ENCODE measurements at places on chromosomes 5 and 9.

- DNase-seq = no peak
Observed at GRCh38 chr5:921456-922435, 29.1 kb downstream of the TRIP13 start.

DNA sequence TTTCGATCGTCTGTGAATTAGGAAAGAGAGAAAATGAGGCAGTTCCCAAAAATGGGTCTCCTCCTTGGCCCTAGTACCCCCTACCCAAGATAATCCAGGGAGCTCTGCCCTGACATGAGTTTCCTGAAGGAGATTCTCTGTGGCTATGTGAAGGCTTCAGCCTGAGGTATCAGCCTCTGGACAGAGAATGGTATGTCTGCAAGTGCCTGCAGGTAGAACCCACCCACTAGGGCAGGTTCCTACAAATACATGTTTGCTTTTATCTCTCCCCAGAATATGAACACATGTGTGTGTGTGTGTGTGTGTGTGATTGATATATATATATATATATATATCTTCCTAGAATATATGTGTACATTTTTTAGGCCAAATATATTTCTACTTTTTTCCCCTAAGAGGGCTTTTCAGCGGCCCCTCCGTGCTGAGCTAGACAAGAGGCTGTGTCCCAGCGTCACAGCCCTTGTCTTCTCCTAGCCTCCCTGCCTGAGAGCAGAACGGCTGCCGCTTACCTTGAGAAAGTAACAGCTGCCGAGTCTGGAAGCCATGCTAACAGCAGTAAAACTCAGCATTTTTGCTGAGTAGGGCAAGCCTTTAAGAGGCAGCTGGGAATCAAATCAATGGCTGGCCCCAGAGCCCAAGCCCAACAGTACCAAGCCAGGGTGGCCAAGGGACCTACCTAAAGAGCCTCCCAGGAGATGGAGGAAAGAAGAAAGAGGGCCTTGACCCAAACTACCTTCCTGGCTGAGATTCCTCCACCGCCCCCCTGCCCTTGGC is 2.1 kb downstream of the BRINP1 start:
- no peak for DNase-seq

GRCh38 chr5:96333391-96333790 is 99.7 kb downstream of the PCSK1 start:
- DNase-seq = no peak

DNA sequence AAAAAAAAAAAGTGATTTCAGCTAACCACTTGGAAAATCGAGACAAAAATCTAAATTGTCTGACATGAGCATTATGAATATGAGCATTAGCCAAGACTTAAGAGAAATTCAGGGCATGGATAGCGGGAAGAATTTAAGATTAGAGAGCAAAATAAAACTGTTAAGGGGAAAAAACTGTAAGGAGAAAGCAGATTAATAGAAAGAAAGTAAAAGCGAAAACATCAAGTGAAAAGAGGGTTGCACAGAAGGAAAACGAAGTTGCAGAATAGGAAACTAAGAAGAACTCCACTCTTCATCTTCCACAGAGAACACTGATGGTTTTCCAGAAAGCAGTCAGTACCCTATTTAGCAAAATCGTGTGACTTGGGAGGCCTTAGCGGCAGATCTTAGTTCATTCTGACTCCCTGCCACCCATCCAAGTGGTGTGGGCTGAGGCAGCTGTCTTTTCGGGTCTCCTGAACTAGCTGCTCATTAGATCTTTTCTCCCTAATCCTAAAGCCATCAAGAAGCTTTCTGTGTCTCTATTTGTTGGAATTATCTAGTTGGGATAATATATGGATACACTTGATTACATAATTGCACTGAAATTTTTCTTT is 3.7 kb downstream of the NIM1K start:
- DNase-seq = no peak

DNA sequence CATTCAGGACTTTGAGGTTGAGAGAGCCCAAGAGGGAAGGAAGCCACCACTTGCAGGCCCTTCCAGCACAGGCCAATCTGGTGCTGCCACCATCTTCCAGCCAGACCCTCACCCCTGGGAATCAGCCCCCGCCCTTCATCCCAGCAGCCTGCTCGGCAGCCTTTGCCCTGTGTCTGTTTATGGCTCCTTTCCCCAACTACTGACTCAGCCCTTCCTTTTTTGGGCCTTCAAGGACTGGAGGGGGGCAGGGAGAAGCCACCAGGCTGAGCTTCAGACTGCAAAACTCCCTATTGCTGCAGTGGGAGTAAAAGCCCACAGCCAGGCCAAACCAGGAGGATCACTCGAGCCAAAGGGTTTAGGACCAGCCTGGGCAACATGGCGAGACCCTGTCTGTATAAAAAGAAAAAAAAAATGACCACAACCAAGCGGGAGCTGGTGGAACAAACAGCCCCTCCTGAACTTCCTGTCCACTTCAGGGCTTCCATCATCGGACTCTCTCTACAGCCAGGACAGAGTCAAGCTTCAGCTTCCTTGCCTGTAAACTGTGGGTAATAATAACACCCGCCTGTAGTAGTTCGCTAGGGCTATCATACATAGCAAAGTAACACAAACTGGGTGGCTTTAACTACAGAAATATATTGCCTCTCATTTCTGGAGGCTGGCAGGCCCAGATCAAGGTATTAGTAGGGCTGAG is 85.9 kb upstream of the IL17B start:
- no peak for DNase-seq

DNA sequence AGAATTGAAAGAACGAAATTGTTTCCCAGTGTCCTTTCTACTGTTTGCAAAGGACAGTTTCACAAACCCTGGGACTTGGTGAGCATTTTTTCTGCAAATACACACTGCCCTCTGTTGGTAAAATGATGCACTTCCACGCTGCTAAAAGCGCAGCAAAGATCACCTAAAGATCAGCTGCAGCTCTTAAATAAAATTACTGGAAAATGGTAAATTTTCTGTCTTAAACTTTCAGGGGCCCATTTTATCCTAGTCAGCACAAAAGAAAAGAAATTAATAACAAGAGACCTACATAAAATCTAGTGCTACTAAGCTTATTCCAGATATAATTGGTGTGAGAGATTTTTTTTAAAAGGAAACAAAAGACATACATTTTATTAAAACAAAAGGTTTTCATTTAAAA is 566.0 kb downstream of the CAAP1 start:
- no peak for DNase-seq

DNA sequence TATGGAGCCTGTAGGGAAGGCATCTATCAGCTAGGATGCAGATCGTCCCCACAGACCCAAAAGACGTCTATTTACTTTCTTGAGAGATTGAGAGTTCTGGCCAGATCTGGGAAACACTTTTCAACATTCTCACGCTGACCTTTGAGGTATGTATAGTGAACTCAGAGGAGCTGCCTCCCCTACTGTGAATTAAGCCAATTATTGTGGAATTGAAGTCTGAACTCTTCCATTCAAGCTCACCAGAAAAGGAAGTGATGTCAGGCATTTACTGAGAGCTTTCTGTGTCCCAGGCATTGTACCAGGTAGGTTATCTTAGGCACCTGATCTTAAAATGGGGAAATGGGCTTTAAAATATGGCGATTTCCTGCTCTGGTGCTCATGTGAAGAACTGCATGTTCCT is 136.5 kb downstream of the SV2C start:
- no peak for DNase-seq

- no peak for DNase-seq
Observed at GRCh38 chr5:176577312-176578176, 28.4 kb downstream of the CDHR2 start.

DNA sequence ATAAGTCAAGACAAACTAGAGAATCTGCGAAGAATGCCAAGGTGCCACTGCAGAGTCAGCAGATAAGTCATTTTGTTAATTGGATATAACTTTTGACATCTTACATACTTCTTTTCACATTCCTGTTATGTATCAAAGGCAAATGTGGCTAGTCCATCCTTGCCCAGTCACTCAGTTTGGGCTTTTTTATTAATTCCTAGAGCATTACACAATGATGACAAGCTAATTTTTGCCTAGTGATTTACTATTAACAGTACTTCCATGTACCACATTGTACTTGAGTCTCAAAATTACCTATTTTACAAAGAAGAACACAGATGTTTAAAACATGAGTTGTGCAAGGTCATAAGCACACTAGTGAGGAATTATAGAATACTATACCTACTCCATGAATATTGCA is 680.8 kb downstream of the DNAH5 start:
- DNase-seq = no peak

- DNase-seq = no peak
Observed at GRCh38 chr5:34436761-34437501, 219.2 kb upstream of the RAI14 start.

DNA sequence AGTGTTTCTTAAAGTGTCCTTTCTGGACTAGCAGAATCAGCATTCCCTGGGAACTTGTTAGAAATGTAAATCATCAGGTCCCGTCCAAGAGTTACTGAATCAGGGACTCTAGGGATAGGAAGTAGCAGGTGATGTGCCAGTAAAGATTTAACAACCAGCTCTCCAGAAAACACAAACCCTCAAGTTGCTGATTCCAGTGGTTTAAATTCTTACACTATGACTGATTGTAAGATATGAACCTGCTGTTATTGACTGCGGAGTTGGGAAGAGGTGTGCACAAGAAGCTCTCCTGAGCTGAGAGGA is 39.1 kb upstream of the BASP1 start:
- no peak for DNase-seq

DNA sequence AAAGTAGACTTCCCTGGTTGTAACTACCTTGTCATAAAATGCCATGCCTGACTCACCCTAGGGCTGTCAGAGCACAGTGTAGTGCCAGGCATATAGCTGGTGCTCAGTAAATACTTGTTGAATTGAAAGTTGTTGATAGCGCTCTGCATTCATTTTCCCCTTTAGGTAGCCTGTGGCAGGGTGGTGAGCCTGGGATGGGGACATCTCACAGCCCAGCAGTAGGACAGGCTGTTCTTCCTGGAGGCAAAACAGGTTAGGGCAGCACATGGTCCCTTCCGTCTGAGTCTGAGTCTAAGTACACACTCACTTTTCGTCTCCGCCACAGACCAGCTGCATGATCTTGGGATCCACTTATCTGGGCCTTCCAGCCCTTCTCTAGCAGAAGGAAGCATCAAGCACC is 401.9 kb downstream of the ZSWIM6 start:
- DNase-seq = no peak

DNA sequence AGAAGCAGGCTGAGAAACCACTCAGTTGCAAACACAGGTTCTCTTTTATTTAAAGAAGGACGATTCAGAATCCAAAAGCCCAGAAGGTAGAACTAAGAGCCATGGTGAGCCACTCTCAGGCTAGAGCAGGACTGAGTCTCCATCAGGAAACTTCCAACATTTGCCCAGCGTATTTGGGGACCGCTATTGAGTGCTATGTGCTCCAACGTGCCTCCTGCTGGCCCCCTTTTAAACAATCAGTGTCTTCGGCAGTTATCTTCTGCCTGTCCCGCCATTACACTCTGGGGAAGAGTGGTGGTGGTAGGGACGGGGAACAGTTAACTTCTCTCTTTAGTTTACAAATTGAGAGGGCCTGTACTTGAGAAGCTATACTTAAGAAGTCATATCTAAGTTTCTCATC is 78.1 kb downstream of the DENND1A start:
- DNase-seq = no peak

DNA sequence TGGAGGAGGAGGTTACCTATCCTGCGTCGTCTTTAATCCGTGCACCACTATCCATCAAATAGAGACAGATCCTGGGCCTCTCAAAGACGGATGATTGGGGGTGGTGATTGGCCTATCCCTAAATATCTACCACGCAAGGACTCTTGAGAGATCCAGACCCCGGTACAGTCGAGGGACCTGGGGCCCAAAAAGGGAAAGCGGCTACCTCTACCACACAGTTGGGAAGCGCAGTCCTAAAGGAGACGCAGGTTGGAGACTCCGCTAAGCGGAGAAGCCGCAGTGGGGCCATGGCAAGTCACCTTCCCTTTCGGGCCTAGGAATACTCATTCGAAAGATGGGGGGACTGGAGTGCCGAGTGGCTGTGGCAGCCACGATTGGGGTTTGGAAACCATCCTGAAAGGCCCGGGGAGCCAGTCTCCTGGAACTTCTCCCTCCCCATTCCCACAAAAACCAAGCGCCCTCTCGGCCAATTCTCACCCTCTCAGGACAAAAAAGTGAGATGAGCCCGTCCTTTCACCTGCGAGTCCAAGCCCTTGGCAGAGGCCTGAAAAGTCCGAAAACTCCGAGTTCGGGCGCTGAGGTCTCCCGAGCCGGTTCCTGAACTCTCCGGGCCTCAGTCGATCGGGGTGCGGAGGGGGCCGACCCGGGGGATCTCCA is 499 bp upstream of the FOXE1 start:
- no peak for DNase-seq

DNA sequence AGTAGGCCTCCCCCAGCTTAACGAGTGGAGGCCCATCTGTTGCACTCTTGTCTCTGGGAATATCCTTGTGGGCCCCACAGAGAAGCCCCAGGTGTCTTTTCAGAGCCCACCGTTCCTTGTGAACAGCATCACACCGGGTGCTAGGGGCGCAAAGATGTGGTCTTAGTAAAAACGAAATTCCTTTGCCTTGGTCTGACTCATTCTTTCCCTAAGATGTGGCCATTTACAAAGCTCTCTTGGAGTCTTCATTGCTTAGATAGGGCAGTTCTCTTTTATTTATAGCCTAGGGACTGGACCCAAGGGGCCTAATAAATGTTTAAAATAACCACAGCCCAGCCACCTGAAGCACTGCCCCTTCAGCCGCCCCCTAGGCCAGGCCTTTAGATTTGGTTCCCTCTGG is 52.8 kb upstream of the RPL26L1 start:
- no peak for DNase-seq

DNA sequence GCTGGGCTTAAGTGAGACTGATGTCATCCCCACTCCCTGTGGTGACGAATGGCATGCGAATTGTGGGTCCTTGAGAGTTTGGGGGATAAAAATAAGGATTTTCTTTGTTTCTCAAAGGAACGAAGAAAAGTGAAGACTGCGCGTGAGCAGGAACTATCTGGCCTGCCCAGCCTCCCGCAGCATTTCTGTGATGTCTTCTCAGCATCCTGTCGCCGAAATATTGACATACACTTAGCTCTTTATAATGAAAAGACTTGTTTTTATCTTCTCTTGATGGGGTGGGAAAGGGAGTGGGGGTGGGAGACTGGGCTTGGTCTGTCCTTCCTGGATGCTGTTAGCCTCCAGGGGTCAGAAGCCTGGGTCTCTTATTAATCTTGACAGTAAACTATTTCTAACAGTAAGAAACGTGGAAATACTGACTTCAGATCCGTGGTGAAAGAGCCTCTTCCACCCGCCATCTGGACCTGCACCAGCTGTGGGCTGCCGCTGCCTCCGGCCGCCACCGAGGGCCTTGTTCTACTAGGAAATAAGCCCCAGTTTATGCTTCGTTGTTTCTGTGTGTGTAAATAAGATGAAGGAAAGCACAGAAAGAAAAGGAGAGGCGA is 239.6 kb downstream of the FANCC start:
- DNase-seq = no peak

GRCh38 chr5:95846554-95847260 is 24.2 kb upstream of the GLRX start:
- peak; percentile 38 for DNase-seq

DNA sequence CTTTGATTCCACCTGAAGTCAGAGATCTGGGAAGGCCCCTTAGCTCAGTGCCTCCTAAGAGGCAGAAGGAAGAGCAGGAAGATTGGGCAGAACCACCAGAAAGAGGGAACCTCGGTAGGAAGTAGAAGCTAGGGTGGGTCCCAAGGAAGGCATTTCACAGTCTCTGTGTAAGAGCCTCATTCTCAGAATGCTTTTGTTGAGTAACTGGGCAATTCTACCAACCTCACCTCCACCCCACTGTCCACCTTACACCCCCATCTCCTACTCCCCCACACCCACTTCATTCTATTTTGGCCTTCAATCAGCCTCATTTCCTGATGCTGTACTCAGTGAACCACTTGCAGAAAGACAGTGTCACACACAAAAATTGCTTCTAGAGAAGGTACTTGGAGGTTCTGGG is 3.5 kb downstream of the HBEGF start:
- DNase-seq = no peak

GRCh38 chr9:81861644-81862043 is 66.6 kb upstream of the SPATA31D4 start:
- DNase-seq = no peak

Data from stimulated activated CD4-positive, alpha-beta T cell treated with anti-CD3 and anti-CD28 coated beads, Interleukin-1b, Interleukin-23, amount 100 ng/mL, for 4 hours (primary cell).